ENCODE measurements at places on chromosomes 2 and 18.
A peak's percentile ranks its signal among the peaks of the same experiment; 100 is the strongest.

DNA sequence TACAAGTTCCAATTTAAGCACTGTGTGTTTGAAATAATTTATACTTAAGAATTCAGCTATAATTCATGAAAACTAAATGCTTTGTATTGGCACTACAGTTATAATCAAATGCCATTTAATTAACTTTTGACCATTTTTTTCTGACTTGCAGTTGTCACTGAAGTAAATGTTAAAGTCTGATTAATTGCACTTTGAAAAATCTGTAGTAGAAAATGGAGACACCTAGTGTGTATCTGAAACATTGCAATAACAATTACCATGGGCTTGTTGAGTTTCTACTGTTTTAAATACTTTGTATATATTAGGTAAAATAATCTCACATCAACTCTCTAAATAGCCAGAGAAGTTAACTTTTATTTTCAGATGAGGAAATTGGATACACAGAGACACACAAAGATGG lies 458.6 kb upstream of the FSIP2 start:
- DNase-seq, result no peak

- no peak for DNase-seq
Observed at GRCh38 chr2:218518876-218519275, 49.3 kb downstream of the USP37 start.

DNA sequence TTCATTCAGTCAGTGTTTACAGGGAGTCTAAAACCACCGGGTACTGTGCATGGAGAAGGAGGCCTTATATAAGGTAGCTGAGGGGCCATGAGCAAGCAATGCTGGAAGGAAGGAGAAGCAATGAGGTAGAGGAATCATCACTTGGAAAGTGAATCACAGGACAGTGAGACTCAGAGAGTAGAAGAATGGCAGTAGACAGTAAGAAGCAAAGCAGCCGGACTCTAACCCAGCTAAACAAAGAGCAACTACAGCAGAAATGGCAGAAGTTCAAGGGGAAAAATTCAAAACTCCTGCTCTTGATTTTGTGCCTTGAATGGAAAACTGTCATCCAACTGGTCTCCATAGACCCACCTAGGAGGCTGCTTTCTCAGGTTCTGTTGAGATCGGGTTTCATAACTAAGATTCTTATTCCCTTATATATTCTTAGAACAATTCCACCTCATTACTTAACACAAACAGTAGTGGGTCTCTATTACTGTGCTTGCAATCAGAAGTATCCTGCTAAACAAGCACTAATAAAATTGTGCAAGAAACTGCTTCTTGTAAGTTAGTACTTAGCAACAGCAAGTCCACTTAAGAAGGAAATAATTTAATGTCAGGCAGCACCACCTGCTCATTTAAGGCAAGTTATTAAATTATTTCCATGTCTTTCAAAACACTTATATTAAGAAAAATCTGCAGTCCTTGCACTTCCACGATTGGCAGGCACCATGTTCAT lies 68.0 kb downstream of the RBMS1 start:
- DNase-seq, result no peak

DNA sequence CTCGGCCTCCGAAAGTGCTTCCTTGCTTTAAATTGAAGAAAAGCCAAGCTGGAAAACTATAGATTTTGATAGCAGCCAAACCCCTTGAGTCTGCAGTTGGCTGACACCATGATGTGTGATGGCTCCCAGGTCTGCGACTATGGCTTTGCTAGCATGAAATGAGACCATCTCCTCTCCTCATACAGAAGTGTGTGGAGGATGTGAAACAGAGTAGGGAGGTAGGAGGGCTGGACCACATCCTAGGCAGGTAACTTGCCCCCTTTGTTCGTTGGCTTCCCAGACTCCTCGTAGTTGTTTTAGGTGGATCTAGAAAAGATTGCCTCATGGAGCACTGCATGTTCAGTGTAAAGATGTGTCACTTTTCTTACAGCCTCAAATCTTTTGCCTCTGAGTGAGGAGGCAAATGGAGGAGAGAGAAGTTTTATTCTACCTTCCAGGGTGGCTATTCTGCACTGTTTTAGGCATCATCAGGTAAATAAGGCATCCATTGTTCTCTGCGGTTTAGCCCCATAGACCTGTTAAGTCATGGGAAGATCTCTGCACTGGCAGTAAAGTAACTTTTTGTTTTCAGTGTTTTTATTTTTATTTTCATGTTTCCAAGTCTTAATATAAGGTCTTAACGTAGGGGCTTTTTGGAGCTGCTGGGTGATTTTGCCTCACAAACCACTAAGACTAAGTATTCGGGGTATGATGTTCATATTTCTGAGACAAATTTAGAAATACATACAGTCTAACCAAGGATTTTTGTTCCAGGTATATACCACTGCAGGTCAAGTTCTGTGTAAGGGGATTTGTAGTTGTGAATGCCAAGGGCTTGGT lies 40.1 kb downstream of the MGAT5 start:
- no peak for DNase-seq

DNA sequence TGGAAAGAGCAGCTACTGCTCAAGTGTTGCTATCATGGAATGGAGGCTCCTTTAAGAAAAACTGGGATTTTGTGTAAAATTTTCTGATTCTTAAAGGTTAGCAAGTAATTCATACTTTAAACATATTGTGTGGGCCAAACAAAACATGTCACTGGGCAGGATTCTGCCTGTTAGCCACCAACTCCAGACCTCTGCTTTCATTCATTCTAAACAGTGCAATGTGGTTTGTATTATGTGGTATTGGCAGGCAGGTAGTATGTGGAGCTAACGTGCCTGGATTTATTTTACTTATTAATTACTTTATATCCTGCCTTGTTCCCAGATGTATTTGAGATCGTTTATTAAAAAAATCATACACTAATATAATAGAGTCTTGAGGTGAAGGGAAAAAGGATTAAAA lies 1521.3 kb upstream of the ACVR2A start:
- no peak for DNase-seq

DNA sequence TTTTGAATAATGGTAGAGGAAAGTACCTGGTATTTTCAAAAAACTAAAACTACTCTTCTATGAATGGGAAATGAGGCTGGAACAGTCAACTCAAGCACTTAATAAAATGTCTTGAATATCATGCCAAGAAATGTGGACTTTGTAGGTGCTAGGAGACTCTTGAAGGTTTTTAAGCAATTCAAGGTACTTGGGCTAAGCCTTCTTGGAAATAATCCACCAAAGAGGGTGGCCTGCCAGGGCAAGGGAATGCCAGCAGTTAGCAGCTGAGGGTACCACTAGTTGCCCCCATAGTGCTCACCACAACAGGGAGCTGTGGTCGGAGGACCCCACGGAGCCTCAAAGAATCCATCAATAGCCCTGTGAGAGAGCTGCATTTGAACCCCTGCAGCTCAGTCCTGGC lies 14.6 kb upstream of the ACYP2 start:
- DNase-seq, result no peak

GRCh38 chr2:43343573-43344304 lies 117.3 kb upstream of the ZFP36L2 start:
- peak; percentile 16 for DNase-seq

DNA sequence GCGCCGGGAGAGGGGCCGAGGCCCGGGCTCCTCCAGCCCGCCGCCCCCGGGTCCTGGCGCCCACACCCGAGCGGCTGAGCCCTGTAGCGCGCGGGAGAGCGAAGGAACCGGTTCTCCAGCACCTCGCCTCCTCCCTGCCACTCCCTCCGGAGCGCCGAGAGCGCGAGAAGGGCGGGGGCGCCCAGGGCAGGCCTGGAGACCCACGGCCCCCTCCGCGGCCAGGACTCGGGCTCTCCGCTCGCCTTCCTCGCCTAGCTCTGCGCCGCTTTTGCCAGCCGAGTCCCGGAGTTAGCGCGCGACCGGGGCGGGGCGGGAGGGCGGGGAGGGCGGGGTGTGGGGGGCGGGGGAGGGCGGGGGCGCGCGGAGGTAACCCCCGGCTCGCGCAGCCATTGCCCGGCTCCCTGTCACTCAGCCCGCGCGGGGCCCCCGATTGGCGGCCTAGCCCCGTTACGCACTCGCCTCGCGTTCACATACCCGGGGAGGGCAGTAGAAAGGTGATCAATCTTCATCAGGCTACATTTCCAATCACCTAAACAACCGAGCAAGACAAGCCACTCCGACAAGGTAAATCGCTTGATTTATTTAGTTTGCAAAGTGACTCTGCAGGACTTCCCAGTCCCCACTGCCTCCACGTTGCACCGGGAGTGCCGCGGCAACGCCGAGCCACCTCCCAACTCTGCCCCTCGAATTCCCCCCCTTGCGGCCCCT lies at the start of gene OTX1:
OTX1 (plus strand) TSS at position 497 of the 708 bp plus-strand sequence. CDS start 2,161 bp downstream, outside the sequence.
- DNase-seq, result peak; percentile 62

- peak; percentile 90 for DNase-seq
Observed at GRCh38 chr18:34224423-34225217, at the start of gene NOL4. Gene NOL4, minus strand, starts transcription at chr18:34224913. Its CDS starts 1,660 bp downstream, at chr18:34223253.
